ENCODE measurements at places on chromosomes 2 and 18.

GRCh38 chr2:211709389-211709788 lies 829.2 kb downstream of the ERBB4 start:
- no peak for DNase-seq

- DNase-seq: no peak
These were observed 387.9 kb downstream of the SETBP1 start for GRCh38 chr18:45068400-45069094.

DNA sequence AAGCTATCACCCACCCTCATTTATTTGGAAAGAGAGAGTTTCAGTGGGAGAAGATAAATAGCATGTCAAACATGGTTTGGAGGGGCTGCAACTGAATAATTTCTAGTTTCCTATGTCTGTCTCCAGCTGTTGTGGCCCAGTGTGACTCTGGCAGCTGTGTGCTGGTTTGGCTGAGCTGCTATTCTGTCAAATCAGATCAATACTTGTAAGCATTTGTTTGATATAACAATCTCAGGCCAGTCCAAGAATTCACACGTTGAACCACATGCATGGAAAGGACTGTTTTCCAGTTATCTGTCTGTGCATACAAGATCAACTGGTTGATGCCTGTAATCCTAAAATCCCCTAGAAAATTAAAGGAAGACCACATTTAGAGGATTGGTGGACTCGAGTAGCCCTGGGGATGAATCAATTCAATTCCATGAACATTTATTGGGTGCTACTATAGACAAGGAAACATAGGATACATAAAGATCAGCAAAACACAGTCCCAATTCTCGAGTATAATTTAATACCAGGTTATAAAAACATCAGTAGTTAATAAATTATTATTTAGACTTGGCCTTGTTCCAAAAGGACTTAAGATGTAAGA lies 209.0 kb upstream of the PARD3B start:
- DNase-seq: no peak

DNA sequence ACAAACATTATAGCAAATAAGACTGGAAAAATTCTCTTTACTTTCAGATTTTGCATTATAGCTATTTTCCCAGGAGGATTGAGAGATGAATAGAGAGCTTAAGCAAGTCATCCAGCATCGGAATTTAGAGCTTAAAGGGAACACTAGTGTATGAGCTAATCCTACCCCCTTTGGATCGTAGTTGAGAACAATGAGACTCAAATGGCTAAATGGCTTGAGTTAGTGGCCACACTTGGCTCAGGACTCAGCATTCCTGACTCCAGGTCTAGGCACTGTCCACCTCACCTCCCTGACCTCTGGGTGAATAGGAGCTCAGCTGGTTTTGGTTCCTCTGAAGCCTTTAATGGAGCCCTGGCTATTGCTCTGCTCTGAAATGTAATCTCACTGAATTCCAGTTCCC lies 97.5 kb upstream of the CXCR4 start:
- DNase-seq: no peak

GRCh38 chr2:142987044-142987443 lies 109.6 kb downstream of the KYNU start:
- no peak for DNase-seq

DNA sequence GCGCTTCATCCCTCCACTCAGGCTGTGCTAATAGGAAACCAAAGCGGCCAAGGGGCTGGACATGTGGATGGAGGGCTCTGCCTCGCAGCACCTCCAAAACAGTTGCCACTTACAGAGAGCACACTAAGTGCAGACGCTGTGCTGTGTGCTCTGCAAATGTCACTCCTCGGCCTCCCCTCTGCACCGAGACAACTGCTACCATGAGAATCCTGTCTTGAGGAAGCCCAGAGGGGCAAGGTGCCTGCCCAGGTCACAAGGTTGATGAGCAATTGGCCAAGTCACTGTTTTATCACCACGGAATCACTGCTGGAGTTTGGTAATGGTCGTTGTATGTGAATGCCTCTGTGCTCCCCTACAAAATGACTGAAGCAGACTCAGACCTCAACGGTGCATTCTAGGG lies 132.2 kb downstream of the SEPTIN10 start:
- no peak for DNase-seq

DNA sequence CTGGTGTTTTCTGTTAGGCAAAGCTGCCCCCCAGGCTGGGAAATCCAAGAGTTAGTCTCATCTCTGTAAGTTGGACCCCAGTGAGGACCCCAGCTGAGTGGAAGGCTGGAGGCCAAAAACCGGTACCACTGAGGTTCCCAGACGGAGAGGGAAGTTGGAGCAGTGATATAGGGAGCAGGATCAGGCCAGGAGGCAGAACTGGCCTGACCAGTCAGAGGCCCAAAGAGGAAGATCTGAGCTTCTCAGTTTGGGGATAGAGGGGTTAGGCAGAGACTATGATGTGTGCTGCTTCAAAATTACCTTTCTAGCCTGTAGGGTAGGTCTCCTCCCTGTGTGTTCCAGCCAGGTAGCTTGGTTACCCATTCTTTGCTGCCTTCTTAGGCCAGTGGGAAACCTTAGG lies 4.6 kb upstream of the RNF181 start:
- no peak for DNase-seq

GRCh38 chr18:72738136-72738535 lies 129.7 kb downstream of the NETO1 start:
- DNase-seq: no peak

DNA sequence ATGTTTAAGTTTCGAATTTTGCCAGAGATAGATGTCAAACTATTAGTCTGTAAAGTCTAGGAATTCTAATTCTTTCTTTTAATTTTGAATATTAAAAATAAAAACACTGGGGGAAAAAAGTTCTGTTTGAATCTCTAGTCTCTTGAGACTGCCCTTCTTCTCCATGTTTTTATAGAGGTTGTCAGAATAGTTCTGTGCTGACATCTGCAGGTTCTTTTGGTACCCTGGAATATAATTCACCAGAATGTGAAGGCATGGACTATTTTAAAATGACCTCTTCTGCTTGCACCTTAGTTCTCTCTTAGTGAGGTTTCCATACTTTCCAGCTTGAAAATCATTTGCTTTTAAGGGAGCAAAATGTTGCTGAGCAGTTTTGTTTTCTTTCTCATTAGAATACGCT lies 121.0 kb upstream of the MSTN start:
- DNase-seq: no peak

DNA sequence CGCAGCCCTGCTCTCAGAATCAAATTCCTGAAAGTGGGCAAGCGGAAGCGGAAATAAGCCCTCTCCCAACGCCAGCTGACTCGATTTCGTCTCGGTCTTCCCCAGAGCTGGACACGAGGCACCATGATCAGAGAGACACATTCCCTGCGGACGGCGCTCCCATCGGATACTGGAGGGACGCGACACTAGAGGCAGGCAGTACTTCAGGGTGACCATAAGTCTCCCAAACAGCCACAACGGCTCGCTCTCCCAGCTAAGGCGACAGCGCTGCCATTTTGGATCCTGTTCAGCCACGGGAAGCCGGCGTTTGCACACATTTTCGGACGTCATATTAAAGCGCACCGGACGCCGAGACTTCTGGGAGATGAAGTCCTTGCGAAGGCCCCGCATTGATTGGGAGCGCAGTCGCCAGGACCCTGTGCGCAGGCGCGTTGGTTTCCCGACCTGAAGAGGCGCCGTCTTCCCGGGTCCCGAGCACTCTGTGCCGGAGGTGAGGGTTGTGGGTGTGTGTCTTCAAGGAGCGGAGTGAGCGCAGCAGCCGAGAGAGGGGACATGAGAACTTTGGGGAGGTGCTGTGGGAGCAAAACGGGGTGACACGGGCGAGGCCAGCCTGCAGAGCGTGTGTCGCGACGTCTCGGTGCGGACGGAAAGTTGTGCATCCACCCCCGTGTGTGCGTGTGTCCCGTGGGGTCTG lies at the start of gene ZNF2:
ZNF2 (plus strand) TSS at position 439 of the 694 bp plus-strand sequence. CDS start 10,418 bp downstream, outside the sequence.
- peak; percentile 95 for DNase-seq

DNA sequence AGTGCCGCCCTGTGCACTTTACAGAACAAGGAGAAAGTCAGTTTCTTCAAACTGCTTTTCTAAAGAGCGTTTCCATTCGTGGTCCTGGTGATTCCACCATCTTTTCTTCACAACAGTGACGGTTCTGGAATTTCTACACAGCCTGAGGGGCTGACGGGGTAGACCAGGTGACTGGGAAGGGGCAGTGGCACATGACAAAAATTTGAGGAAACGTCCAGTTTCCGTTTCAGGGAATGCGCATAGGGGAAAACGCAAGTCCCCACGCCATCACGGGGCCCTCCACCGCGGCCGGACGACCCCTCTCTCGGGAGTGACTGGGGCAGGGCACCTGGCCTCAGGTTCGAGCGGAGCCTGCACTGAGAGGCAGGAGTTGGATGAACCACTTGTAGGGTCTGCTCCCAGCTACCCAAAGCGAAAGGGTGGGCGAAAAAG lies 980 bp upstream of the SPTBN1 start:
- no peak for DNase-seq

DNA sequence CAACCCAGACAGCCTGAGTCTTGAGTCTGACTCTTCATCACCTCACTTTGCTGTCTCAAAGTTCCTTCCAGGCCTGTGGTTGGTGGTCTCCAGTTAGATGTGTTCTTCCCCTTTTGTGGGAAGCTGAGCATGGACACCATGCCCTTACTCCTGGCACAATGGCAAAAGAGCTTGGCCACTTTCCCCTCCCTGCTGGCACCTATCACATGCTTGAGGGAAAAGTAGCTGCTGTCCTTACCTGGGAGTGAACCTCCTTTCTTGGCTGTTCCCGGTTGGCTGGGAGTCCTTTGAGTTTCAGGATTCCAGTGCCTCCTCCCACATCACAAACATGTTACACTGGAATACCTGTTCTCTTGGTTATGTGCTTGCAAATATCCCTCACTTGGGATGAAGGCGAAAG lies 97.8 kb downstream of the GATA6 start:
- DNase-seq: no peak

DNA sequence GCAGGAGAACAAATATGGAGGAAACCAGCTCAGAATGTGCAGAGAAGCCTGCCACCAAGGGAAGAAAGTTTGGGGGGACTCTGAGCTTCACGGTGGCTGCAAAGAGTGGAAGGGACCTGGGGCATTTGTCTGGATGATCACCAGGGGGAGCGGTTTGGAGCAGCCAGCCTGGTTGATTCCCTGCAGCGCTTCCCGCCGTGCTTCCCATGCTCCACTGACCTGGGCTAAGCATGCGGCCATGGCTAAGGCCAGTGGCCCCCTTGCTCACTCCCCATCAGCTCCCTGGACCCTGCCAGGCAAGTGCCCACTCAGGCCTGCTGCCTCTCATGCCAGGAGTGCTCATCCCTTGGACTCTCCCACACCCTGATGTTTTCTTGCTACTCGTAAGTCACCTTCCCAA lies 27.0 kb downstream of the NTSR2 start:
- DNase-seq: no peak

- no peak for DNase-seq
These were observed 18.7 kb downstream of the DPP10 start for GRCh38 chr2:114461116-114461515.

GRCh38 chr2:28394331-28394877 lies 1.7 kb downstream of the FOSL2 start:
- no peak for DNase-seq

DNA sequence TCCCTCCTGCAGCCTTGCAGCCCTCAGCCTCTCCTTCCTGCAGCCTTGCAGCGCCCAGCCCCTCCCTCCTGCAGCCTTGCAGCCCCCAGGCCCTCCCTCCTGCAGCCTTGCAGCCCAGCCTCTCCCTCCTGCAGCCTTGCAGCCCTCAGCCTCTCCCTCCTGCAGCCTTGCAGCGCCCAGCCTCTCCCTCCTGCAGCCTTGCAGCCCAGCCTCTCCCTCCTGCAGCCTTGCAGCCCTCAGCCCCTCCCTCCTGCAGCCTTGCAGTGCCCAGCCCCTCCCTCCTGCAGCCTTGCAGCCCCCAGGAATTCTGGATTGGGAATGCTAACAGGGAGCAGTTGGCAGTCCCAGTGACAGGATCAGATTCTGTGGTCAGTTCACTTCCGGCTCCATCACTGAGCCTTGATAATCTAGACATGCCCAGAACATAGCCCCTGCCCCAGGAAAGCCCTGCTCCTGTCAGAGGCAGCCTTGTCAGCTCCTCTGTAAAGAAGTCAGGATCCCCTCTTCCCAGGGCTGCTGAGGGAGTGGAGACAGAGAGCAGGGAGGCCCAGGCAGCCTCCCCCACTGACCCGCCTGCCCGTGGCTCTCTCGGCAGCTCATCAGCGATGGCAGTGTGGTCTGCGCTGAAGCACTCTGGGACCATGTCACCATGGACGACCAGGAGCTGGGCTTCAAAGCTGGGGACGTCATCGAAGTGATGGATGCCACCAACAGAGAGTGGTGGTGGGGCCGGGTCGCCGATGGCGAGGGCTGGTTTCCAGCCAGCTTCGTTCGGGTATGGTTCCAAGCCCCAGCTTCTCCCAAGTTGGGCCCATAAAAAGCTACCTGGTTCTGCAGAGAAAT lies 54.8 kb downstream of the FAM168B start:
- DNase-seq: no peak

GRCh38 chr2:42047488-42048298 lies at the start of gene PKDCC:
PKDCC (plus strand) TSS chr2:42048021; CDS start chr2:42048200, 179 bp downstream.
- no peak for DNase-seq

GRCh38 chr18:38940475-38940862 lies 1374.9 kb upstream of the CELF4 start:
- no peak for DNase-seq

- DNase-seq: no peak
These were observed 195.4 kb downstream of the FAM210A start for GRCh38 chr18:13530879-13531387.

DNA sequence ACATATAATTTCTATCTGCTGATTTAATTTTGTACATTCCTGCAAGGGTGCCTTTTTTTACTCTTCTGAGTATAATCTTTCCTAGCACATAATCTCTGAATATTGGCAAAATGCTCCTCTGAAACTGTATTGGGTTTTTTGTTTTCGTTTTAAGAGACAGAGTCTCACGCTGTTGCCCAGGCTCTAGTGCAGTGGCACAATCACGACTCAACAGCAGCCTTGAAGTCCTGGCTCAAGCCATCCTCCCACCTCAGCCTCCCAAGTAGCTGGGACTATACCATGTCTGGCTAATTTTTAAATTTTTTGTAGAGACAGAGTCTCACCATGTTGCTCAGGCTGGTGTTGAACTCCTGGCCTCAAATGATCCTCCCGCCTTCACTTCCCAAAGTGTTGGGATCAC lies 104.9 kb downstream of the SPTBN1 start:
- DNase-seq: no peak

DNA sequence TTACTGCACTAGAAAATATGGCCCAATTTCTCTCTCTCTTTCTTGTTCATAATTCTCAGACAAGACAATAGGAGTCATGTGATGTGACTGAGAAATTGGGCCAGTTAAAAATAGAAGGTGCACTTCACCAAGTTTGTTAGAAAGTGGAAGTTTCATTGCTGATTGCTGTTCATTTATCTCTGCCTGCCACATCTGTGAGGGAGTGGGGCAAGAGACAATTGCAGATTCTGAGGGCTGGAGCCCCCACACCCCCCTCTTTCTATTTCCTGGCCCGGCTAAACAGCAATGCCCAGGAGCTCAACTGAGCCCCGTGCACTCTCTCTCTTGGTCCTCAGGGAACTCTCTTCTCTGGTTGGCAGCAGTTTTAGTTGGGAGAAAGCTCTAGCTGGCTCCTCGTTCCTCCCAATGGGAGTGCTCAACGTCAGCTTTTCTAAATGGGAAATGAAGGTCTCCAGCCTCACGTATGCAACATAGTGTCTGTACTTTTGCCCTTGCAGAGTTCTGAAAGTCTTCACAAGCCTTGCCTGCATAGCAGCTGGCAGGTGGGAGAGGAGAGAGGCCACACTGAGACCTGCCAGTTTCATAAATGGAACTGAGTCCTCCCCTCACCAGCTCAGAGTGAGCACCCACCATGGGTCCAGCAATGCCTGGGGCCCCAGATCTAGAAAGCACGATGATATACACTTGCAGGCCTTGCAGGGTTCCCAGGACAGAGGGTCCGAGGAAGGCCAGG lies 115.7 kb downstream of the MYCN start:
- no peak for DNase-seq

Measured in activated T-helper 1 cell treated with anti-CD3 and anti-CD28 coated beads, Interleukin-2, amount 50 U/mL, for 16 hours (primary cell).